ENCODE measurements at places on chromosomes 16 and 17.
A peak's percentile ranks its signal among the peaks of the same experiment; 100 is the strongest.

- DNase-seq, result no peak
Measured at GRCh38 chr17:64728041-64728695, 66.1 kb upstream of the SMURF2 start.

DNA sequence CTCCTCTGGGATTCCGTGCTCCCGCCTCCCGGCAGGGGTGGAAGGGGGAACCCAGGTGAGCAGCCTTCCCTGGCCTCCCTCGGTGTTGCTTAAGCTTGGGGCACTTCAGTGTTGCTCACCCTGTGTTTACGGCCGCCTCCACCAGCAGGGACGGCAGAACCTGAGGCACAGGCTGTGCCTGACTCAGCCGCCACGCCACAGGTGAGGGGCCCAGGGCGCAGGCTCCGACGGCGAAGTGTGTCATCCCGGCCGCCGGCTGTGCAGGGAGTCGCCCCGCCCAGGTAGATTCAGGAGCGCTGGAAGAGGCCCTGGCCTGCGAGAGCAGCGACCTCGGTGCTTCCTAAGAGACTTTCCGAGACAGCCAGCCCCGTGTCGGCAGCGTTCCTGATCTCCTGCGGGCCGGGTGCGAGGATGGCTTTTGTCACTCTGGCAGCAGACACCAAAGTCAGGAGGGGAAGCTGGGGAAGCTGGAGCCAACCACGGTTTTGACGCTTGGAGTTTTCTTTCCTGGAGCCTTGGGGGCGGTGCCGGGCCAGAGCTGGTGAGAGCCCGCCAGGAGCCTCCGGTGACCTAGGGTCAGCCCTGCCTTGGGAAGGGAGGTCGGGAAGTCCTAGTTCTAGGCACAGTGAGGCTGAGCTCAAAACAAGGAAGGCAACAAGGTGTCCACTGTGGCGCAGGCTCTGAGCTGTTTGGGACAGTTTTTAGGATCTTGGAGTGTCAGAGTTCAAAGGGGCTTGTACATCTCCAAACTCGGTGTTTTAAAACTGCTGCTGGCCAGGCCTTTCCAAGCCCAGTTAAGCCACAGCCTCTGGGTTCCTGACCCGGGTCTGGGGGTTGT, 2.1 kb downstream of the GSE1 start:
- DNase-seq, result peak; percentile 60

GRCh38 chr16:77759821-77760220, 28.5 kb upstream of the VAT1L start:
- DNase-seq, result no peak

- no peak for DNase-seq
Measured at GRCh38 chr17:57924677-57925076, 30.5 kb downstream of the CUEDC1 start.

DNA sequence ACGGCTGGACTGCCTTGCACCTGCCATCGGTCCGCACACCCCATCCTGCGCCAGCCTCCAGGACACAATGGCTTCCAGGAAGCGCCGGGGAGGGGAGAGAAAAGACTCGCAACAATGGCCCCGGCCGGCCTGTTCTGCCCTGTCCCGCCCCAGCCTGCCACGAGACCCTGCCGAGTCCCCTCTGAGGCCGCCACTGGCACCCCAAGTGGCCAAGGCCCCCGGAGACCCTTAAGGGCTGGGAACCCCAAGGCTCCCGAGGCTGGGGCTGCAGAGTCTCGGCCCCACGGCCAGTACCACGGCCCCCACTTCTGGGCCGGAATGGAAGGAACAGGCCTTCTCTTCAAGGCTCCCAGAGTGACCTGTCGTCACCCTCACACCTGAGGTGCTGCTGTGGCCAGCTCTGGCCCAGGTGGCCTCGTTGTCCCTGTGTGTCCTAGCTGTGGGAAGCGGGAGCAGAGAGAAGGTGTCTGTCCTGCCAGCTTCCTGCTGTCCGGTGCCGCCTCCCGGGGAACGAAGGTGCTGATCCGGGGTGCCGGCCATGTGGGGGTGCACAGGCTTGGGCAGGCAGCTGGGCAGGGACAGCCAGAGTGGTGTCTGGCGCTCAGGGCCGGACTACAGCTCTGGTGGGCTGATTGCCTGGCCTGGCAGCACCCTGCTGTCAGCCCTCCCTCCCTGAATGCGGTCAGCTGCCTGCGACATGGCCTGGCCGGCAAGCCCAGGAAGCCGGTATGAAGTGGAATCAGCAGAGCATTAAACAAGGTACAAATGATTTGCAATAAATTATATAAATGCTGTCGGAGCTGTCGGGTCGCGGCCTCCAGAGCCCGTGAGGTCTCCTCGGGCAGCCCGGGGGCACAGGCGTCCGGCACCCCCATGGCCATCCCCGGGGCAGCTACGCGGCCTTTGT, 8.2 kb upstream of the CACNA1H start:
- no peak for DNase-seq

GRCh38 chr17:79587945-79588344, 22.9 kb downstream of the RBFOX3 start:
- DNase-seq, result no peak

DNA sequence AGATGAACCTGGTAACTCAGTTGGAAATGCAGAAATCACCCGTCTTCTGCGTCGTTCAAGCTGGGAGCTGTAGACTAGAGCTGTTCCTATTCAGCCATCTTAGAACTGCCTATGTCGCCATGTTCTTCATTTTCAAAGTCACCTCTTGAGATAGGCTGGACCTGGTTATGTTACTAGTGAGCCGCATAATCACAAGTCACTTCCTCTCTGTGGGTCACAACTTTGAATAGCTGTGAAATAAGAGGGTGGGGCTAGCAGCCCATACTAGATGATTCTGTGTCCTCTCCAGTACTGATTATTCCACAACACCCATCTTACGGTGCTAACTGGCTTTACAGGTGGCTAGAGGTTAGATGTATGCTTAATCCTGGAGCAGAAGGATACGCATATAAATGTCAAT, 74.2 kb downstream of the VPS53 start:
- DNase-seq, result no peak

GRCh38 chr16:10266809-10267208, 84.6 kb upstream of the GRIN2A start:
- DNase-seq, result no peak

DNA sequence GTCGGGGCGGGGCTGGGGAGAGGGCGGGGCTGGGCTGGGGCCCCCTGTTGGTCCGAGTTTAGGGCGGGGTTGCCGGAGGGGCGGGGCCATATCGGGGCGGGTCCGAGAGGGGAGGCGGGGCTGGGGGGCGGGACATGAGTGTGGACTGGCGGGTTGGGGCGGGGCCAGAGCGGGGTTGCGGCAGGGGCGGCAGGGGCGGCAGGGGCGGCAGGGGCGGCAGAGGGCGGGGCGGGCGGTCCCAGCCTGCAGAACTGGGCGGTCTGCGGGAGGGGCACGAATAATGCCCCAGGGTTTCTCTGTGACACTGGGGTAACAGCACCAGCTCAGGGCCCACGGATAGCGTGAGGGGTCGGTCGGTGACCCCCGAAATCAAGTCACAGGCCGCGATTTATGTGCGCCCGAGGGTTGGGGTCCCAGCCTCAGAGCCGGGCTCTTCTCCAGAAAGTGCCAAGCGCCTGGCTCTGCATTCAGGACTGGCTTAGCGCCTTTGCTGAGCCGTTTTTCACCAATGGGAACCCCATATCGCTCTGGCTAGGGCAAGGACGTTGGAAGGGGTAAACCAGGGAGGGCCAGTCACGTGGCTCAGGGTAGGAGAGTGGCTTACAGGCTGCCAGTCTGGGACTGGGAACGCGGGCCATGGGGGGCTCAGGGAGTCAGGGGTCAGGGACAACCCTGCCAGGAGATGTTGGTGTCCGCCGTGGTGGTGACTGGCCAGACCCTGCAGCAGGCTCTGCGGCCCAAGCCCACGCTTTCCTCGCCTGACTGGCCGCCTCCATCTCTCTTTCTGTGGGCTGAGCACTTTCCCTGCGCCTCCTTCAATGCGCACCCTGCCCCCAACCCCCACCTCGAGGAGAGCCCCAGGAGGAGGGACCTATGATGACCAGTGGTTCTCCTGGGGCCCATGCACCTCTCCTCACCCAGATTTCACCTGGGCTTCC, 1.2 kb upstream of the METTL26 start:
- DNase-seq, result peak; percentile 78

Measured in stimulated activated CD8-positive, alpha-beta memory T cell treated with anti-CD3 and anti-CD28 coated beads, Interleukin-12 subunit alpha, Interleukin-12 subunit beta, amount 100 ng/mL, for 4 hours (primary cell).